ENCODE measurements at places on chromosomes 6 and 20.

- no peaks in the 10 kb centered on the region for H3K27me3 ChIP-seq
- DNase-seq: no peak
- no peak overlapping the region for H3K4me3 ChIP-seq
- no peaks in the 10 kb centered on the region for H3K36me3 ChIP-seq
- no peak overlapping the region for H3K27ac ChIP-seq
Measured at GRCh38 chr6:44771647-44772415, 384.3 kb downstream of the CDC5L start.

- peaks cover 7% of the 10 kb centered on the region for H3K27me3 ChIP-seq
- no peak overlapping the region for H3K27ac ChIP-seq
- H3K4me3 ChIP-seq: no peak overlapping the region
- DNase-seq: peak; percentile 60
- peaks cover 17% of the 10 kb centered on the region for H3K4me1 ChIP-seq
- no peaks in the 10 kb centered on the region for H3K36me3 ChIP-seq
Measured at GRCh38 chr6:168132531-168133167, 53.6 kb upstream of the FRMD1 start.

- H3K4me1 ChIP-seq: peaks cover 25% of the 10 kb centered on the region
- H3K36me3 ChIP-seq: peaks cover 3% of the 10 kb centered on the region
- H3K27me3 ChIP-seq: peaks cover 1% of the 10 kb centered on the region
- H3K4me3 ChIP-seq: no peak overlapping the region
- no peak for DNase-seq
Measured at GRCh38 chr6:154502553-154502952, 7.9 kb downstream of the CNKSR3 start.

- peaks cover 4% of the 10 kb centered on the region for H3K27me3 ChIP-seq
- H3K4me3 ChIP-seq: no peak overlapping the region
- DNase-seq: no peak
- no peak overlapping the region for H3K27ac ChIP-seq
- H3K36me3 ChIP-seq: no peaks in the 10 kb centered on the region
Measured at GRCh38 chr6:73565767-73566485, 45.1 kb upstream of the EEF1A1 start.

- DNase-seq: no peak
- H3K27ac ChIP-seq: no peak overlapping the region
- H3K4me1 ChIP-seq: no peaks in the 10 kb centered on the region
- H3K4me3 ChIP-seq: no peak overlapping the region
- no peaks in the 10 kb centered on the region for H3K36me3 ChIP-seq
- H3K27me3 ChIP-seq: no peaks in the 10 kb centered on the region
Measured at GRCh38 chr6:8958894-8959511, 523.7 kb upstream of the SLC35B3 start.

DNA sequence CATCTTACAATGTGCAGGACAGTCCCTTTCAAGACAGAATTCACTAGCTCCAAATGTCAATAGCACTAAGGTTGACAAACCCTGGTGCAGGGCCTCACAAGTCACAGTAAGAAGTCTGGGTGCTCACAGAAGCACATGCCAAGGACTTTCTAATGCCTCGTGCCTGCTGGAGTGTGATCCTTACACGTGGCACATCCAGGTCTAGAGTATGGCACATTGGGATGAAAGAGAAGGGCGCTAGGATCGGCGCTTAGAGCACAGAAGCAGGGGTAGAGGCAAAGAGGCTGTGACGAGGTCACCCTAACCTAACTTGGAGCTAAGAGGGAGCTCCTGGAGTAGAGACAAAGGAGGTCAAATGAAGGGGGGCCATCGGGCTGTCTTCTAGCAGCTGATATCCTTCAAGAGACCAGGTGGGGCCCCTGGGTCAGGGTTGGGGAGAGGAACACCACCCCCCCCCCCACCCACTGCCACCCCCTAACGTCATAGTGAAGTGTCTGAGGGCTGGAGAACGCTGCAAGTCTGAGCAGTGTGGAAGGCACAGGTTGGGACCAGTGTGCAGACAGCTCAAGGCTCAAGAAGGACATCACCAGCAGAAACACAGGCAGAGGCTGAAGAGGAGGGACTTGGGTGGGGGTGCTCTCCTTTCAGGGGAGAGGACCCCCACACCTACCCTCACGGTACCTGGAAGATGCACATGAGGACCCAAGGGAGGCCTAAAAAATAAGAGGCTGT, 97.8 kb upstream of the MRPS10 start:
- peaks cover 7% of the 10 kb centered on the region for H3K27me3 ChIP-seq
- no peak overlapping the region for H3K27ac ChIP-seq
- H3K36me3 ChIP-seq: peaks cover 7% of the 10 kb centered on the region
- H3K4me3 ChIP-seq: no peak overlapping the region

GRCh38 chr6:47440719-47441118, 36.9 kb upstream of the CD2AP start:
- no peak overlapping the region for H3K4me3 ChIP-seq
- H3K36me3 ChIP-seq: no peaks in the 10 kb centered on the region
- H3K27ac ChIP-seq: no peak overlapping the region
- DNase-seq: no peak
- no peaks in the 10 kb centered on the region for H3K27me3 ChIP-seq
- no peaks in the 10 kb centered on the region for H3K4me1 ChIP-seq

DNA sequence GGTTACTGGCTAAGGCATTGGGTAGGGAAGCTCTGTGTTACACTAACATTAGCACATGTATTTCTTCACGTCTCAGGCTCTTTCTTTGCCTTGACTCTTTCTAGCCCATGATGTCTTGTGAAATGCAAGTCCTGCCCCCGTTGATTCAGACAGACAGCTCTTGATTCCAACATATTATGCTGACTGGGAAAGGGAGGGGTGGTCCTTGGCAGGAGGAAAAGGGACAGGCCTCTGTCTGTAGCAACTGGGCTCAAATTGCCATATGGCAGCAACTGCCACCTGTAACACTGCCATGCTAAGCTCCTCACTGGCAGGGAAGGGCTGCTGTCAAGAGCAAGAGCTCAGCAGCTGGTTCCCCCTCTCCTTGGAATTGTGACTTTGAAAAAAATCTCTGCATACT, 5.7 kb upstream of the KCNK15 start:
- peaks cover 8% of the 10 kb centered on the region for H3K27me3 ChIP-seq
- DNase-seq: no peak
- H3K4me3 ChIP-seq: no peak overlapping the region
- H3K36me3 ChIP-seq: no peaks in the 10 kb centered on the region

- H3K4me3 ChIP-seq: peak overlapping the region; percentile 81
- peak overlapping the region; percentile 11 for H3K27ac ChIP-seq
- H3K27me3 ChIP-seq: peaks cover 12% of the 10 kb centered on the region
- no peak for DNase-seq
- H3K36me3 ChIP-seq: no peaks in the 10 kb centered on the region
- H3K4me1 ChIP-seq: peaks cover 37% of the 10 kb centered on the region
Measured at GRCh38 chr6:44266347-44266746, 996 bp upstream of the NFKBIE start.

GRCh38 chr20:55166063-55166462, 690.7 kb downstream of the DOK5 start:
- H3K4me1 ChIP-seq: no peaks in the 10 kb centered on the region
- H3K27ac ChIP-seq: no peak overlapping the region
- no peaks in the 10 kb centered on the region for H3K36me3 ChIP-seq
- no peak for DNase-seq

GRCh38 chr6:18206591-18206990, 51.4 kb downstream of the KDM1B start:
- peaks cover 20% of the 10 kb centered on the region for H3K36me3 ChIP-seq
- DNase-seq: no peak
- no peak overlapping the region for H3K27ac ChIP-seq

GRCh38 chr6:123201869-123202372, 205.9 kb downstream of the CLVS2 start:
- no peak for DNase-seq
- peaks cover 2% of the 10 kb centered on the region for H3K27me3 ChIP-seq
- H3K4me3 ChIP-seq: no peak overlapping the region

GRCh38 chr6:134035823-134036296, 16.6 kb downstream of the SLC2A12 start:
- H3K27ac ChIP-seq: no peak overlapping the region
- DNase-seq: no peak
- H3K4me3 ChIP-seq: no peak overlapping the region
- H3K36me3 ChIP-seq: no peaks in the 10 kb centered on the region

GRCh38 chr20:31652917-31653396, 15.2 kb downstream of the COX4I2 start:
- H3K4me1 ChIP-seq: no peaks in the 10 kb centered on the region
- H3K27me3 ChIP-seq: peaks cover 8% of the 10 kb centered on the region
- no peak overlapping the region for H3K27ac ChIP-seq
- no peak for DNase-seq

GRCh38 chr20:48789185-48789668, 38.6 kb downstream of the PREX1 start:
- no peak for DNase-seq
- H3K4me1 ChIP-seq: peaks cover 83% of the 10 kb centered on the region
- H3K36me3 ChIP-seq: peaks cover 36% of the 10 kb centered on the region

DNA sequence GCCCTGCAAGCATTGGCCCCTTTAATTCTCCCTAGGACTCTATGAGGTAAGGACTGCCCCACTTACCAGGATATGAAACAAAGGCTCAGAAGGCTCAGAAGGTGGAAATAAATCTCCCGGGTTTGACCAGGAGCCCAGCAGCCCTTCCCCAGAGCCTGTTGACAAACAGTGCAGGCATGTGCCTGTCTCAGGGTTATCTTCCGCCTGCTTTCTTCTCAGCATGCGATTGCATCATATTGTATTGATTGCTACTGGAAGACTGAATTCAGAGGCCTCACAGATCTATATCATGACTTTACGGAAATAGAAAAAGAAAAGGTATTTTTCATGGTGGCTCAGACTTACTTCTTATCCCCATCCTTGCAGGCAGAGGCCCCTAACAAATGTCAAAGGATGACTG, 92.7 kb downstream of the PHACTR3 start:
- no peak for DNase-seq
- no peaks in the 10 kb centered on the region for H3K36me3 ChIP-seq
- H3K4me1 ChIP-seq: peaks cover 4% of the 10 kb centered on the region
- no peak overlapping the region for H3K4me3 ChIP-seq

DNA sequence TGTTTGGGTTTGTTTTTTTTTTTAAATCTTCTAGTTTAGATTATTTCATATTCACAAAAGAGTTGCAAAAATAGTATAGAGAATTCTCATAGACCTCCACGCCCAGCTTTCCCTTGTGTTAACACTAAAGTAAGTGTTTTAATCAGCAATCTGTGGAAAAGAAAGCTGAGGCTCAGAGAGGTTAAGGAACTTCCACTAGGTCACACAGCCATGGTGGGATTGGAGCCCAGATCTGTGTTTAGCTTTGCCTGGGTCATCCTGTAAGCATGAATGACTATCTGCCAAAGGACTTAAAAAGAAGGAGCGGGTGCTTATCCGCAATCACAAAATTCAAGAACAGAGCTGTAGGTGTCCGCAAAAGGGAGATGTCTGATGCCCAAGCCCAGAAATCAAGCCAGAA, 60.5 kb downstream of the EDN3 start:
- H3K27ac ChIP-seq: no peak overlapping the region
- H3K4me1 ChIP-seq: no peaks in the 10 kb centered on the region
- peaks cover 2% of the 10 kb centered on the region for H3K27me3 ChIP-seq
- no peak for DNase-seq
- H3K4me3 ChIP-seq: no peak overlapping the region

GRCh38 chr20:50379049-50379990, 130.9 kb upstream of the PTPN1 start:
- DNase-seq: no peak
- peaks cover 4% of the 10 kb centered on the region for H3K36me3 ChIP-seq
- H3K27me3 ChIP-seq: peaks cover 5% of the 10 kb centered on the region
- no peak overlapping the region for H3K4me3 ChIP-seq
- peaks cover 40% of the 10 kb centered on the region for H3K4me1 ChIP-seq

- H3K27ac ChIP-seq: no peak overlapping the region
- no peak overlapping the region for H3K4me3 ChIP-seq
- H3K36me3 ChIP-seq: peaks cover 26% of the 10 kb centered on the region
- no peak for DNase-seq
Measured at GRCh38 chr6:170279977-170280688, 10.7 kb downstream of the DLL1 start.

Measured in endothelial cell (in vitro differentiated cells).